ENCODE measurements at places on chromosomes 11 and 22.

DNA sequence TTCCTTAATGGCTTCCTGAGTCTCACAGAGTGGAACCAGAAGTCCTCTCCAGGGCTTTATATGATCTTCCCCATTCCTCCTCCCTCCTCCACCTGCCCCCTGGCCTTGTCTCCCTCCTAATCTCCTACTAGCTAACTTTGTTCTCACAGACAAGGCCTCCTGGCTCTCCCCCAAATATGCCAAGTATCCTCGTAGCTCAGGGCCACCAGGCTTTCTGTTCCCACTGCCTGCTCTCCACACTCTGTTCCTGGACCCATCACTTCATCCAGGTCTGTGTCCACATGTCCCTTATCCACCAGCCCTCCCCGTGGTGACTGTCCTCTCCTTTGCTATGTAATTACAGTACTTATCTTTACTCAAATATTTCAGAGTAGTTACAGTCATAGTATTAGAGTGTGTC, 23.2 kb upstream of the LMO1 start:
- no peak for DNase-seq

DNA sequence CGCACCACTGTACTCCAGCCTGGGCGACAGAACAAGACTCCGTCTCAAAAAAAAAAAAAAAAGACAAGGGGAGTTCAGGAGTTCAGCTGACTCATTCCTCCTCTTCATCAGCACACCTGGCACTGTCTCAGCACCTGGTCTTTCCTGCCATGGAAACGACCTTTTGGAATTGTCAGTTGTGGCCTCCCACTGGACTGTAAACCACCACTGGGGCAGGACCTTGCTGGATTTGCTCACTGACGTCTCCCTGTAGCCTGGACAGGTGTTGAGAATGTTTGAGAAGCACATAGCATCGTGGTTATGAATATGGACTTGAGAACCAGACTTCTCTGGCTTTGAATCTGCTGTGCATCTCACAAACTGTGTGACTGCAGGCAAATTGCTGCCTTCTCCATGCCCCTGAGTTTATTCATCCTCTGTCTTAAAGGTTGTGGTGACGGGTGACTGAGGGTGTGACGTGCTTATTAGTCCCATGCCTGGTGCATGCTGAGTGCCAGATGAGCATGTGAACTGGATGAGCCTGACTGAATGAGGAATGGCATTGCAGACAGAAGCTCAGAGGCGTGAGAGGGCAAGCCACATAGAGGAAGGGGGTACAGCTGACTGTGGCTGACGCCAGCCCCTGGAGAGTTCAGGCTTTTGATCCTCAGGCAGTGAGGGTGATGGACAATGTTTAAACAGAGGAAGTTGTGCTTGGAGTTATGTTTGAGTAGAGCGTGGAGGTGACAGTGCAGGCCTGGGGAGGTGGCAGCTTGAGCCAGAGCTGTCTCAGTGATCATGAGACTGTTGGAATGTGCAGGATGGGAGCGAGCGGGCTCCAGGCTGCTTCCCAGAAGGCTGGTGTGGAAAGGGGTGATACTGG, 12.7 kb downstream of the TOM1 start:
- peak; percentile 83 for DNase-seq

GRCh38 chr11:62401356-62401755, 17.5 kb upstream of the SCGB1A1 start:
- no peak for DNase-seq

GRCh38 chr22:47566491-47566890, 804.0 kb downstream of the TBC1D22A start:
- no peak for DNase-seq

DNA sequence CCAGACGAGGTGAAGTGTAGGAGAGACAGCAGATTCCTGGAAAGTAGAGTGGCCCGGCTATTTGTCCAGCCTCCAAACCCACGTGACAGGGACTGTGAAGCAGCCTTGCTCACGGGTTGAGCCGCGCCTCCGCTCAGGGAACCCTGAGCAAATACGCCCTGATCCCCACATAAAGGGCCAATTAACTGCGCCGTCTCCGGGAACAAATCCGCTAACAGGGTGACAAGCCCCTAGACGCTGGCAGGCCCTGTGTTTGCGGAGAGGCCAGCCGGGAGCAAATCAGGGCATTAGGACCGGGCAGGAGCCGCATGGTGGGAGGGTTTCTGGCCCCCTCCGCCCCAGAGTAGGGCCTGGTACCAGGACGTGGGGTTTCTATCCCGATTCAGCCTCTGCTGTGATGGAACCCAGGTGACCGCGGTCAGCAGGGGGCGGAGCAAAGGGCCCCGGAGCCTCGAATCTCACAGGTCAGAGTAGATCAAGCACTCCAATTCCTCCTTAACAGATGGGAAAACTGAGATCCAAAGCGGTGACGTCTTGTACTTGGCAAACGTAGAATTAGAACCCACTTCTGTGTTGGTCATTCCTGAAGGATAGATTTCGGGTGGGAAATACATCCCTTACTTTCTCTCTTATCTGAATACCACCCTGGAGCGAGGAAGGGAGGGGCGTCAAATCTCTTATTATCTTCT, 2.0 kb upstream of the ROBO3 start:
- DNase-seq = peak; percentile 25

- DNase-seq = no peak
These were observed 7.1 kb upstream of the ADORA2A start for GRCh38 chr22:24420072-24420976.

- peak; percentile 29 for DNase-seq
These were observed 40.9 kb downstream of the SERPINH1 start for GRCh38 chr11:75602951-75603350.

Data from AG10803 (cell line).